SK-N-SH (cell line): ENCODE measurements at places on chromosomes 1 and 21.
A peak's percentile ranks its signal among the peaks of the same experiment; 100 is the strongest.

DNA sequence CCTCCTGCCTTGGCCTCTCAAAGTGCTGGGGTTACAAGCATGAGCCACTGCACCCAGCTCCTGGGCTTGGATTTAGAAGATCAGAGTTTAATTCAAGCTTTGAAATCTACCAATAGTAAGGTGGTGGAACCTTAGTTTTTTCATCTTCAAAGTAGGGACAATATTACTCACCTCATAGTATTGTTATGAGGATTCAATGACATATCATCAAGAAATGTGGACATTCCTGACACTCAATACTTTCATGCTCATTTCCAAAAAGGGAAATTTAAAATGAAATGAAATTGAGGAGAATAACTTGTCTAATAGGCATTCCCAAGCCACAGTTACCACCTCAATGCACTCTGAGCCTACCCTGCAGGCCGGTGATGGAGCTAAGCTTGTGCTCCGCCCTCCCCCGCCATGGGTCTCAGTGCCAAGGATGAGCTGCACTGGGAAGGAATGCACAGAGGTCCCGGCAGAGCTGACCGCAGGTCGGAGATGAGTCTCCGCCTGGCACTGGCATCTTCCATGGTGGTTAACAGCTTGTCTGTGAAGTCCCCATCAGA is 56.5 kb upstream of the BCAR3 start:
- no peak for DNase-seq

GRCh38 chr1:168098534-168099320 is 38.0 kb downstream of the GPR161 start:
- DNase-seq: peak; percentile 58

GRCh38 chr21:45618846-45619485 is 24.6 kb upstream of the PCBP3 start:
- DNase-seq: peak; percentile 4

- DNase-seq: no peak
Observed at GRCh38 chr1:233367057-233367803, 39.7 kb downstream of the MAP3K21 start.

DNA sequence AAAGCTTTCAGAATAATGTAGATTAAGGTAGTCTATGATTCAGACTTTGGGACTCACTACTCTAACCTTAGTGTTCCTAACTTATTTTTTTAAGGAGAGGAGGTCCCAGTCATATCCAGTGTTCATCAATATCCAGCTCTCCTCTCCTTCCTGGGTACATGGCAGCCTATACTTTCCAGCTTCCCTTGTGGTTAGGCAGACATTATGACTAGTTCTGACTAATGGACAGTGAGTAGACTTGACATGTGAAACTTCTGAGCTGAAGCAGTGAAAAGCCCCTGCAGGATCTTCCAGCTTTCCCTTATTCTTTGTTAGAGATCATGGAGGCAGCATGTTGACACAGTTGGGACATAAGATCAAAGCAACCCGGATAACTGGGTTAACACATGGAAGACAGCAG is 144.2 kb downstream of the PTPRU start:
- DNase-seq: no peak

DNA sequence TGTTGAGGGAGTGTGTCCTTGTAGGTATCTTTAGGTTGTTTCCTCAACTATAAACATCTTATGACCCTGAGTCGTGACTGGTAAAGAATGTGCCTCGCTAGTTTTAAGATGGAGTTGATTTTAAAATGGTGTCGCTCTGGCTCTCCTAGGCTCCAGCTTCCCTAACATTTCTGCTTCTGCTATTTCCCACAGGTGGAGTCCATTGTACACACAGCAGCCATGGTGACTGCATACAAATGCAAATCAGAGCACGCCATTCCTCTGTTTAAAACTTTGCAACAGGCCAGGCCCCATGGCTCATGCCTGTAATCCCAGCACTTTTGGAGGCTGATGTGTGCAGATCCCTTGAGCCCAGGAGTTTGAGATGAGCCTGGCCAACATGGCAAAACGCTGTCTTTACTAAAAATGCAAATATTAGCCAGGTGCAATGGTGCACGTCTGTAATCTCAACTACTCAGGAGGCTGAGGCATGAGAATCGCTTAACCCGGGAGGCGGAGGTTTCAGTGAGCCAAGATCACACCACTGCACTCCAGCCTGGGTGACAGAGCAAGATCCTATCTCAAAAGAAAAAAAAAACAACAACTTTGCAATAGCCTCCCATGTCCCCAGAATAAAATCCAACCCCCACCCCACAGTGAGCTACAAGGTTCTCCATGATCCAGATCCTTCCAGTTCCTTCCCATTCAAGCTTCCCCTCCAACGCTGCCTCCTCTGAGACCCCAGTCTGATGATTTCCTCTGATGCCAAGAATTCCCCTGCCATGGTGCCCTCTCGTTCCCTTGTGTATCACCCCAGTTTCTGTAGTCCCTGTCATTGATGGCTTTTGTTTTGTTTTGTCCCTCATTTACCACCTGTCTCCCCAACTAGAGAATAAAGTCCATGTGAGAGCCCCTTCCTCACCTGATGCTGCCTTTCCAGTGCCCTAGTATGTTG is 36.9 kb upstream of the KLHDC7A start:
- DNase-seq: no peak

DNA sequence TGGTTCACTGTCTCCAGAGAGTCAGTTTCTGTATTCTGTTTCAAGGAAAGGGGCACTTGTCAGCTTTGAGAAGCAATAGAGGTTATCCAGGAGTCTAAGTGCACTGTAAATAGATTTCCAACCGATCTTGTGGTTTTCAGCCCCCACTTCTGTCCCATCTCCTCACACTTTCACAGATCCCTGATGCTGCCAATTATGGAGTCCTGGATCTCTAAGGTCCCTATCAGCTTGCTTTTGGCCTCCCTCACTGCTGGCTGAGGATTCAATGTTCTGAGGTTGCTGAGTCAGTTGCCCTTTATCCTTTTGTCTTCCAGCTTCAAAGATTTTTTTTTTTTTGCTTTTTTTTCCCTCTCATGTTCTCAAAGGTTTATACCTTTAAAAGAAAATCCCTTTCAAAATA is 98.4 kb downstream of the DIRAS3 start:
- DNase-seq: no peak

DNA sequence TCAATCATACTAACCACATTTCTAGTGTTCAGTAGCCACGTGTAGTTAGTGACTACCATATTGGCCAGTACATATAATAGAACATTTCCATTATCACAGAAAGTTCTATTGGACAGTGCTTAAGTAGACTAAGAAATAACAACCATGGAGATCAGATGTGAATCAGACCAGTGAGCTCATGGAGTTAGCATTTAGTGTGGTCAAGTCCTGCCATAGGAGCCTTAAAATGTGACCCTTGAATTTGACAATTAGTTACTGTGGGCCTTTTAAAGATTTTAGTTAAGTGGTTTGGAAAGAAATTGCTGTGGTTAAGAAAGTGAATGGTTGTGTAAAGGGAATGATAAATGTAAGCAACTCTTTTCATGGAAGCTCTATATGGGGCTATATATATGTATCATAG is 123.4 kb downstream of the POU2F1 start:
- DNase-seq: no peak

DNA sequence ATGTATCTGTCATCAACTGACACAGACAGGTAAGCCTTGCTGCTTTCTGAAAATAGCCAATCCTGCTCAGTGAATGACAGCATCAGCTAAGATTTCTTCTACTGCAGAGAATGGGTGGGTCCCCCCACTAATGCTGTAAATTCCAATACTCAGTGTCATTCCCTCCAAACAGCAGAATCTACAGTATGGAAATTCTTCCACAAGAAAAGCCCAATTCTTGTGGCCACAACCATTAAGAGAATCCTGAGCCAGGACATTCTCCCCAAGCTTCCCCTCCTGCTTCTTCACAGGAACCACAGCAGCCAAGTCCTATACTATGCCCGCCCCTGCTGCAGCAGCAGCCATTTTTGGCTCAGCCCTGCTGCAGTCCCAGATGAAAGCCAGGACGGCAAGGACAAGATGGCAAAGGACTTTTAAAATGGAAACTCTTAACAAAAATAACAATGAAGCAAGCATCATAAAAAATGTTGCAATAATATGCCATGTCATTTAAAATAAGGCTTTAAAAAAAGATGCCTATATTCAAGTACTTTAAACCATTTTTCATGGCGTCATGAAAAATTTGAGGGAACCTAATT is 26.8 kb downstream of the EIF4G3 start:
- peak; percentile 37 for DNase-seq

- no peak for DNase-seq
Observed at GRCh38 chr1:199794105-199794863, 233.2 kb upstream of the NR5A2 start.

DNA sequence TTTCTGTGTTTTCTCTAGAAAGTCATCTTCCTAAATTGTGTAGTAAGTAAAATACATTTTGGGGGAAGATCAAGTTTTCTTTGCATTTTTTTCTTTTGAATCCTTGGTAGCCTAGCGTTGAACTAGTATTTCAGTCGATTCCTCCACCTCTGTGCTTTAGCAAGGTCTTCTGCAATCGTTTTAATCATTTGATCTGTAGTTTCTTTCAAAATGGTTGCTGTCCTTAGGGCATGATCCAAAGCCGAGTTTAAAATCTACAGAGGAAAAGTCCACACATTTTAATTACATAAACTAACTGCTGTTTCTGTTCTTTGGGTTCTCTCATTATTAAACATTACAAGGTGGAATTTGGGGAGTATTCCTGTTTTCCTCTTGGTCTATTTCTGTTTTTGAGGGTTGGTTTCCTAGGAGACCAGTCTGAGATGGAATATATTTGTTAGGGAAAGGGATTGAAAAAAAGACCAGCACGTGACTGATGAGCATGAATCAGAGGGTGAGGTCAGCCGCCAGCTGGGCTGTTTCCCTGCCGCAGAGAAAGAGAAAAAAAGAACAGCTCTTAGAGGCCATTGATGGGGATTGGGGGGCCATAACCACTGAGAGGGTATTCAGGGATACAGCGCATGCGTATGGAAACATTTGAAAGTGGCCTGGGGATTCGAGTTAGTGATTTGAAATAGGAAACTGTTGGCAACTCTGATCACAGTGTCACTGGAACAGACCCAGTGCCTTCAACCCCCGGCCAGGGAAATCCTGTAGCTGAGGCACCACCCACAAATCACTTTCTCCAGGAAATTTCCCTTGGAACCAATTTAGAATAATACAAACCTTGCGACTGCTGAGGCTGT is 40.6 kb downstream of the AKNAD1 start:
- DNase-seq: peak; percentile 76

DNA sequence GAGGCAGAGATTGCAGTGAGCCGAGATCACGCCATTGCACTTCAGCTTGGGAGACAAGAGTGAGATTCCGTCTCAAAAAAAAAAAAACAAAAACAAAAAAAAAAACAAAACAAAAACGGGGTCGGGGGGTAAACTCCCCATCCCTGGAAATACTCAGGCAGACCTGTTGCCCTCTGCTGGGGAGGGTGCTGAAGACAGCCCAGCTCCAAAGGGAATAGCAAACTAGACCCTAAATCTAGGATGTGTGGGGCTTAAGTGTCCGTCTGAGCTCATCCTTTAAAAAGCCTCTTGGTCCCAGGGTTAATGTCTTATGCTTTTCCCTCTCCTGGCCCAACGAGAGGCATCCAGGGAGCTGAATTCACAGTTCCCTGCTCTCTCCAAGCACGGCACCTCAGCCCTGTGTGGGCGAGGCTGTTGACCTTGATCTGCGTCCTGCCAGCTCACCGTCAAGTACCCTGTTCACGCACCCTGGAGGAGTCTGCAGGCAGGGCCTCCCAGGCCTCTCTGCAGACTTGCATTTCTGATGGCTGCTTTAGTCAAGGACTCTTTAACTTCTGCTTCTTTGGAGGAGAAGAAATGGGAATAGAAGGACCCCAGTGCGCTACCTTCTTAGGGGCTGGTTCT is 22.3 kb downstream of the KCND3 start:
- no peak for DNase-seq

DNA sequence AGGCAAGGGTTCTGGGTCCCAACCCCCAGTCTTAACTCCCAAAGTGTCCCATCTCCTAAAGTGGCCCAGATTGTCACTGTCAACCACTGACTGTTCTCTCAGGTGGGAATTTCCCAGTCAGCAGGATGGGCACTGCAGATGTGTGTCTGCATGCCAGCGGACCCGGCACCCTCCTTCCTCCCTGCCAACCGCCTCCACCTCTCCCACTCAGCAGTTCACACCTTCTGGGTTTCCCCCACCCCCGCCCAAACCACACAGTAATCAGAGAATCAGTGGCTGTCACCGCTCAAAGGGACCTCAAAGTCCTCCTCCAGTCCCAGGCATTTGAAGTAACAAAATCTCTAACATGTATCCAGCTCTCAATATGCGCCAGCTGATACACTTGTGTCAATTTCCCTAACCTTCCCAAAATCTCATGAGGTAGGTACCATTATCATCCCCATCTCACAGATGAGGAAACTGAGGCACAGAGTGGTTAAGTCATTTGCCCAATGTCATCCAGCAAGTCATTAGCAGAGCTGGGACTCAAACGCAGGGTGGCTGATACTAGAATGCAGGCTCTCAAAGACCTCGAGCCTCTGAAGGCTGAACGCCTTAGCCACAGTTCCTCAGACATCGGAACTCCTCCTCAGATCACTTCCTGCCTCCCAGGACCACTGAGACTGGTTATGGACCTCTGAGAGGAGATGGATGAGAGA is 4.8 kb downstream of the RUNX3 start:
- DNase-seq: no peak

DNA sequence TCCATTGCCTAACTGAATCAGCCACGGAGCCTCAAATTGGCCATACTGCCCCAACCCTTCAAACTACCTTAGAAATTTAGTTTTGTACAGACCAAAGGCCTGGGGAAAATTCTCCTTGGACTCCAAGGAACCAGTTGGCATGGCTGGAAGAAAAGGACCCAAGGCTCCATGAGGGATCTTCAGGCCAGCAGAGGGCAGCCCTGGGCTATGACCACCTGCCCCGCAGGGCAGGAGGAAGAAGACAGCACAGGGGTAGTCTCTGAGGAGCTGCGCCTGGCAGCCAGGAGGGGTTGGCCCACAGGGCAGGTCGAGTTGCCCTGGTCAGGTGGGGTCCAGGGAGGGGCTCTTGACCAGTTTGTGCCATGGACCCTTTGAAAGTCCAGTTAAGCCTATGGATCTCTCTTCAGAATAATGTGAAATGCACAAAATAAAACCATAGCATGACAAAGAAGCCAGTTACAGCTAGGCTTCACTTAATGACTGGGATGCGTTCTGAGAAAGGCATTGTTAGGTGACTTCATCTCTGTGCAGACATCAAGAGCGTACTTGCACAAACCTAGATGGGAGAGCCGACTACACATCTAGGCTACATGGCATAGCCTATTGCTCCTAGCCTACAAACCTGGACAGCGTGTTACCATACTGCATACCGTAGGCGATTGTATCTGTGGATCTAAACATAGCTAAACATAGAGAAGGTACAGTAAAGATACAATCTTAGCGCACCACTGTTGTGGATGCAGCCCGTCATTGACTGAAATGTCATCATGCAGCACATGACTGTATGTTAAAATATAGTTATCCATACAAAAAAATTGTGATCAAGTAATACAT is 26.1 kb downstream of the CACNA1S start:
- DNase-seq: peak; percentile 60

DNA sequence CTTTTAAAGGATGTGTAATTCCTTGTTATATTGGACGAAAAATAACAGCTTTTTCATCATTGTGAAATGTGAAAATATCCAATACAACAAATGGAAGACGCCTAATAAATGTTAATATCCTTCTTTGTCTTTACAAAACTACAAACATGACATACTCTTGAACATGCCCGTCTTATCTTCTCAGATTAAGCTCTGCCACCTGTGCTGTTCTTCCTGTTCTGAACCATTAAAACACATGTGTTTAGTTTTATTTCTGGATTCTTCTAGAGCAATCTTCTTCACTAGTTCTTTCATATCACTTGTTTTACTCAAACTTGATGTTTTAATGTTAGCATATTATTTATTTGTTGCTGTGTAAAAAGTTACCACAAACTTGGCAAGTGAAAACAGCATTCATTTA is 147.0 kb downstream of the CLEC20A start:
- no peak for DNase-seq

- DNase-seq: no peak
Observed at GRCh38 chr1:87712261-87713010, 383.8 kb downstream of the LMO4 start.
